ENCODE measurements at places on chromosomes 2 and 18.

DNA sequence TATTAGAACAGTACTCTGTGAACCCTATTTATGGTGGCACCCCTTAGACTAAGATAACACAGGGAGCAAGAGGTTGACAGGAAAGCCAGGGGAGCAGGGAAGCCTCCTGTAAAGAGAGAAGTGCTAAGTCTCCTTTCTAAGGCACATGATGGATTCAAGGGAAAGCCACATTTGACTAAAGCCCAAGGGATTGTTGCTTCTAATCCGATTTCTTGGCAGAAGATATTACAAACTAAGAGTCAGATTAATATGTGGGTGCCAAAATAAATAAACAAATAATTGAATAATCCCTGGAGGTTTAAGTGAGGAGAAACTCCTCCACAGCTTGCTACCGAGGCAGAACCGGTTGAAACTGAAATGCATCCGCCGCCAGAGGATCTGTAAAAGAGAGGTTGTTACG lies 333.2 kb downstream of the SOX11 start:
- DNase-seq: no peak

DNA sequence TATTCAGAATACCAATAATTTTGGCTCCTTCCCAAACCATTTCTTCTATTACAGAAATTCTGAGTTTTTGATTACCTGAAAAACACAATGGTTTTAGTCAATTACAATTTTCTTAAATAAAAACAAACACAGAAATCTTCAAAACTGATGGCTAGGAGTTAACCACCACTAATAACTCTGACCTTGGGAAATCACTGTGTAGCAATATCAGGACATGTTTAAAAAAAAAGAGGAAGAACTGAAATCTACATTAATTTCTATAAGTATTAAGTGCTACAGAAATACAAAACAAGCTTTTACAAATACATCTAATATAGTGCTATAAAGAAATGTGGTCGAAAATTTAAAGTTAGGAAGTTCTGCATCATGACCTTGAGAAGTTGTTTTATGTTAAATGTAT lies 14.9 kb downstream of the L3MBTL4 start:
- no peak for DNase-seq

DNA sequence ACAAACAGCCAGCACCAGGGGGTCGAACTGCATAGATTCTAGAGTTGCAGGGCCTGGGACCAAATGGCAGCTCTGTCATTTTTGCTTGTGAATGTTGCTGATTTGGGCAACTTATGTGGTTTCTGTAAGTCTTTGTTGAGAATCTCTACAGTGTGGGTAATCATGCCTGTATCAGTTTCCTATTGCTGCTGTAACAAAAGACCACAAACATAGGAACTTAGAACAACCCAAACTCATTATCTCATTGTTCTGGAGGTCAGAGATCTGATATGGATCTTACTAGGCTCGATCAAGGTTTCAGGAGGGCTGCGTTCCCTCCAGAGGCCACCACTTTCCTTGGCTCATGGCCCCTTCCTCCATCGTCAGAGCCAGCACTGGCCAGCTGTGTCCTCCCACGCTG lies 86.8 kb upstream of the SH3BP4 start:
- no peak for DNase-seq

- no peak for DNase-seq
These were observed 86.2 kb upstream of the COL5A2 start for GRCh38 chr2:189265696-189266320.

DNA sequence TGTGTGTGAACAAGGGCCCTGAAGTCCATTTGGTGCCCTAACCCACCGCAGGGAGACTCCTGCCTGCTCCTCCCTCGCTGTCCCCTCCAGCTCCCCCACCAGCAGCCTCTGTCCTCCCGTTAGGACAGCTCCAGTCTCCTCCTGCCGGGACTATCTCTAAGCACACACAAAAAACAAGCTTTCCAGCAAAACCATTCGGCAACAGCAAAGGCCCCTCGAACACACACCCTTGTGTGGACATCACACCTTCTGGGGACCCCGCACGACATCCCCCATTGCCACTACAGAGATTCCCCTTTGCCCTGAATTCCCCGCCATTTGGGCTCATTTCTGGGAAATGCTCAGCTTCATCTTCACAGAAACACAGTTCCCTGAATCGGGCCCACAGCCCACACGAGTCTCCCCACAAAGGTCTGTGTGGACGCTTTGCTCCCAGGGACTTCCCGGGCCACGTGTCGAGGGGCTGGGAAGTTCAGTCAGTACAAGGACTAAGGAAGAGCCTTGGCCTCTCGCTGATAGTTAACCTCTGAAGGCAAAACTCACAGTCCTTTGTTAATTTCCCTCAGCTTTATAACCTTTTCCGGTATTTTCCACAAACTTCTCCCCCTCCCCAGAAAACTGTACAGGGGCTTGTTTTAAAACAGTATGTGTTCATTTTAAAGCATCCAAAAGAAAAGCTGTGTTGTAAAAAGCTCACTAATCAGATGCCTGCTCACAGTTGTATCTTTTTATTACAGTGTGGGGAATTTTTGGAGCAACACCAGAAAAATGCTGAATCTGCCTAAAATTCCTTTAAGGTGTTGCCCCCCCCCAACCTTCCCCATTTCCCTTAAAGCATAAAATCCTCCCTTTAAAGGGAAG lies 25.9 kb downstream of the SMAD7 start:
- DNase-seq: peak; percentile 58

DNA sequence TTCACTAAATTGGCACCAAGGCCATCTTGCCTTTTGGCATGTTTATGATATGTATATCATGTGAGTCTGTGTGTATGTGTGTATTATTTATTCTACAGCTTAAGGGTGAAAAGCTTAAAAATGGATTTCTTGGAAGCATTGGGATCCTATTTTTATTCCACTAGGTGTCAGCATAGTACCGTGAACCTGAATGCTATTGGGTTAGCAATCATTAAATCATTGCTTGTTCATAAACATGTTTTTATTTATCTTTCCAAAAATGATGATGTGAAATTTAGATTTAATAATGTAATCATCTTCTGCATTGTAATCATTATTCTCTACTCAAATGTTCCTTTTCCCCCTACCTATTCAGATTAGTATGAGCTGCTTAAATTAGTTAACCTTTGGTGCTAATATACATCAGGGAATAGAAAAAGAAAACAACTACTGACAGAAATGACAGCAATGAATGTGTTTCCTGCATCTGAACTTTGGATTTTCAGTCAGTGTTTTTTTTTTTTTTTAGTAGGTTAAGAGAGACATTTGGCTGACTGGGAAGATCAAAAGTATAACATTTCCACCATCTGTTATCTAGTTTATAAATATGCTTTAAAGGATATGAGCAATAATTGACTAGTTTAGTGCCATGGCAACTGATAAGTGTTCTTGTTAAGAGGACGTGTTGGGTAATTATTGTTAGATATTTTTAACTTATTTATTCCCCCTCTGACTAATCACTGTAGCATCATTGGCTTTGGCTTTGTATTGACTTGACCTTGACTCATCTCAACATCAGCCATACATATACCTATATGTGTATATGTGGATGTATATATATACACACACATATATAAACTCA lies 14.1 kb upstream of the ZSWIM2 start:
- DNase-seq: no peak

- DNase-seq: no peak
These were observed 29.6 kb upstream of the EPAS1 start for GRCh38 chr2:46267616-46268015.

DNA sequence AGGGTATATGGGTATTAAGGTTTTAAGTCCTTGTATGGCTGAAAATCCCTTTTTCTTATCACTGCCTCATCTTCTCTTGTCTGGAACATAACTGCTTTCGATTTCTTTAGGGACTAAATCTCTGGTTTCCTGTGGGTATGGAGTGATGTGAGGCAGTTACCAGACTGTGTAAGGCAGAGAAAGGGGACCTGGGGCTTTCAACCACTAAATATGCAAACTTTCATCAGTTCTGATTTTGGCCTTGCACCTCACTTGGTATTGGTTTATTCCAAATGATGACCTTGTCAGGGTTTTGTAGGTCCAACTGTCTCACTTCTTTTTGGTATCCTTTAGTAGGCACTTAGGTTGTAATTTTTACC lies 9.3 kb downstream of the MAP4K4 start:
- no peak for DNase-seq

DNA sequence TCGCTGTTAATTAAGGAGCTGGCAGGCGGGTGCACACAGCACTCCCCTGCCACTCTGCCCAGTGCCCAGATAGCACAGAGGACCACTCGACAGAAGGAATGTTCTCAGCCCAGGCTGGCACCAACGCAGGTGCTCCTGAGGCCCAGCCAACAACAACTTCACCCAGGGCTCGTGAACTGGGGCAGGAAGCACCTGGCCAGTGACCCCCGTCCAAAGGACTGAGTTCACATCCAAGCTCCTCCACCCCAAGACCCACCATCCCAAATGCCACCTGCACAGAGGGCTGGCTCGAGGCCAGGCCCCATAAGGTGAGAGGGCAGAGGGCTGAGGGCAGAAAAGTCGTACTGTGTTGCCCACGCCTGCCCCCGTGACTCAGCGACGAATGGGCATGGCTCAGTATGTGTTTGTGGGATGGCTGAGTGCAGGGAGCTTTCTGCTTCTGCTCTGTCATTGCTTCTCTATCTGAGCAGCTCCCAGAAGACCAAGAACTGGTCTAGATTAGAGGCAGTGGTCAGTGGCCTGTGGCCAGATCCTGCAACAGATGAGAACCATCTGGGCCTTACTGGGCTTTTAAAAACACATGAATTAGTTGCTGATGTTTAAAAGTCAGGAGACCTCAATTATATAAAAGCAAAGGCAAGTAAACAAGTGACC lies 68.4 kb downstream of the POLR1A start:
- DNase-seq: peak; percentile 38

DNA sequence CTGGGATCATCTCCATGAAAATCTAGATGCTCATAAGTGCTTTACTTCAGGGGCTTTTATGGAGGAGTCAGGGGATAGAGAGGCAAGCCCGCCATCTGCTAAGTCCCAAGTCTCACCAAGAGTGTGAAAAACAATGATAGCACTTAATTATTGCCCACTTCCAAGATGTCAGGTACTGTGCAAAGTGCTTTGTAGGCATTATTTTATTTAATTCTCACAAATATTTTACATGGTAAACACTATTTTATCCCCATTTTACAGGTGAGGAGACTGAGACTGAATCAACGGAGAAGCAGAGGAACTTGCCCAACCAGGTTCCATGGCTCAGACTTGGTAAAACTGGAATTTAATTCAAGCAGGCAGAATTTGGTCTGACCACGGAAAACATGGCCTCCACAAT lies 147.5 kb downstream of the ACKR3 start:
- no peak for DNase-seq

GRCh38 chr18:34709104-34709503 lies 994 bp upstream of the DTNA start:
- DNase-seq: no peak
